ENCODE measurements at places on chromosomes 1 and 21. TPM values are rescaled to one million over a fixed set of nuclear protein-coding genes. Genes with fewer than 3 reads are reported as not detected.

Gene CAPN8
- polyA plus RNA-seq, result 1.3 TPM

Gene SH2D2A
- polyA plus RNA-seq, result 1.6 TPM

Gene SPAG17
- polyA plus RNA-seq, result 16.6 TPM

Gene LCE1D
- not detected for polyA plus RNA-seq

Gene PEA15
- 96.7 TPM for polyA plus RNA-seq

All from left renal cortex interstitium (tissue), 4 donors.